A172 (cell line): ENCODE measurements at places on chromosomes 13 and 19.
A peak's percentile ranks its signal among the peaks of the same experiment; 100 is the strongest.

DNA sequence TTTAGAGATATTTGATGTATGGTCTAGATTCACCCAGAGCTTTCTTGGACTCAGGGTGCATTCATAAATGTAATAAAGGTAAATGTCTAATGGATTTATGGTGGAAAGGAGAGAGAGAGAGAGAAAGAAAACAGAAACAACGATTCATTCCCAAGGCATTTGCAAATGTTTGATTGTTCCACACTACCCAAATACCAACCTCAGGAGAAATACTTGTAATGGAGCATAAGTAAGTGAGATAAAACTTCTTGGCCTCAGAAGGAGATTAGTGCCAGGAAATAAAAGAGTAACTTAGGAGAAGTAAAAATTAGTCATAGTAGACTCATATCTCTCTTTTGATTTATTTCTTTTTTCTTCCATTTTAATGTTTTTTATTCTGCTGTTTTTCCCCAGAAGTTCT lies 40.6 kb upstream of the DGKH start:
- DNase-seq: peak; percentile 26

DNA sequence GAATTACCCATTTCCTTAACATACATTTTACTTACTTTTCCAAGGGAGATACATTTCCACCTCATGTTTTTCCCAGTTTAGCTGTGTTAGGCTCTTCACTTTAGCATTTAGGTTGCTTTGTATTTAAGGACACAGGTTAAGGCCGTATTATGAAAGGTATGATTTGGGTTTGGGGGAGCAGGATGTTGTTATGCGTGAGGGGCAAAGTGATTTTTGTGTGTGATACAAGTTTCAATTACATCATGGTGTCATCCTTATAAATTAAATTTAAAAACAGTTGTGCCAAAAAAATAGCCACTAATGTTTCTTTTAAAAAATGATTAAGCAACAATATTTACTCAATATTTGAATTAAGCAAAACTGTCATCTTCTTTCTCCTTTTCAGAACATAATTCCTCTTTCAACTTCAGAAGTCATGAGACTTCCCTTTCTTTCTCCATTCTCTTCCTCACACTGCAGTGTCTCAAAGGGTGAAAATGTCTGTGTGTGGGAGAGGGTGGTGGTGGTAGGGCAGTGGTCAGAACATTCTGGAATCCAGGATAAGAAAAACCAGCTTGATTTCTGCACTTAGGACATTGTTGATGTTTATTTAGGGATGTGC lies 126.2 kb downstream of the KCNRG start:
- DNase-seq: no peak

DNA sequence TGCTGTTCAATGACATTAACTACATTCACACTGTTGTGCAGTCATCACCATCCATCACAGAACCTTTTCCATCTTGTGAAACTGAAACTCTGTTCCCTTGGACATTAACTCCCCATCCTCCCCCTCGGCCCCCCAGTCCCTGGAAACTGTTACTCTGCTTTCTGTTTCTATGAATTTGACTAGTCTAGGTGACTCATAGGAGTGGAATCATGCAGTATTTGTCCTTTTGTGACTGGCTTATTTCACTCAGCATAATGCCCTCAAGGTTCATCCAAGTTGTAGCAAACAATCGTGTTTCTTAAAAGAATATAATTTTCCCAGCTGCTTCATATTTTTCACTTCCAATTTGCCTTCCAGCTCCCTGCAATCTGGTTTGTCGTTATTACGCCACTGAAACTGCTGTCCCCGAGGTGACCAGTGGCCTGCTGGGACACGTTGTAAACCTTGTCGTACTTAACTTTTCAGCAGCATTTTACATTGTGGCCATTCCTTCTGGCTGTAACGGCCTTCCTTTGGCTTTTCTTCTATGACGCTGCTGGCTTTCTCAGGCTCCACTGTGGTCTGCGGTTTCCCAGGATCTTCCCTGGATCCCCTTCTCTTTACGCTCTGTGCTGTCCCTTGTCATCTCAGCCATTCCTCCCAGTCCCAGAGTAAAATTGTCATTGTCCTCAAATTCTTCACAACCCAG lies 74.0 kb downstream of the DHRS12 start:
- peak; percentile 70 for DNase-seq

DNA sequence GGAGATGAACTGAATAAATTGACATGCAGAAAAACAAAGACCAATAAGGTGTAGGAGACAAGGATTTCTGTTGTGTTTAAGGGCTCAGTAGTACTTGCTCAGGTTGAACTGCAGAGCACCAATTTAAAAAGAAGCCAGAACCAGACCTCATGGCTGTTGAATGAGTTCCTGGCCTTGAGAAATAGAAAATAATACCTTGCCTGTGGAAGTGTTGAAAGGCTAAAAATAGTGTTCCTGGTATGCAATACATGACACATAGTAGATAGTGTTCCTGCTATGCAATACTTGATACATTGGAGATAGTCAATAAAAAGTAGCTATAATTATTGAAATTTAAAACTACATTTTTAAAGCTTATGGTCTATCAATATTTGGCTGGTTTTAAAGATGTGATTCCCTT lies 595.8 kb downstream of the PCDH9 start:
- DNase-seq: no peak
